Cortex of kidney (tissue), 1 donor: ENCODE measurements at places on chromosomes 2 and 18.

- DNase-seq = no peak
These were observed 277 bp upstream of the INPP1 start for GRCh38 chr2:190343089-190343535.

DNA sequence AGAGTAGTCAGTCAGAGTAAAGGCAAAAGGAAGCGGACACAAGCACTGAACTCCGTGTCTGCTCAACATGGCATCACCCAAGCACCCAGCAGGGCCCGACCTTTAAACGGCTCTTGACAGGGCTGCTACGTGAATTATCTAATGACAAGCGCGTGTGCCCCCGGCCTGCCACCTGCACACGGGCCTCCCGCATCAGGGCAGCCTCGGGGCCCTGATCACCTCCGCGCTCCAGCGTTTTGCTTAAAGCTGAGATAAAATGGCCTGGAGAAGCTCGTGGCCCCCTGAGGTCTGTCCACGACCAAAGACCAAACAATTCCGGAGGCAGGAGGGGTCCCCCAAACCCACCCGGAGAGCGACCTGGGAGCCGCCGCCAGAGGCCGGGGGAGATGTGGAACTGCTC is 376 bp downstream of the NDUFA10 start:
- no peak for DNase-seq

GRCh38 chr2:104849618-104850141 is 4.2 kb upstream of the POU3F3 start:
- no peak for DNase-seq

DNA sequence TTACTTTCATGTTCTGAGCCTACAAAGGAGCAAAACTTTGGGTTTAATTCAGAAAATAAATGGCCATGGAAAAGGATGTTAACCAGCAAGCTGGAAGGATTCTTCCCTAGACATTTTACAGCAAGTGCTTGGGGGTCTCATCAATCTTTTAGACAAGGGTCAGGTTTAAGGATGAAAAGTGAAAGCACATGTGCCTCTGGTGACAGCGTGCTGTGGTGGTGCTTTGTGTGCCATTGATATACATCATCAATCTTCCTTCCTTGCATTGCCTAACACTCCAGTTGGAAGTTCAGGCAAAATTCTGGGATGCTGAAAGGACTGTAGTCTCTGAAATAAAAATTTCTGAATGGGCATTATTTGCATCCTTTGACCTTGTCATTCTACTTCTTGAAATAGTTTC is 171.2 kb downstream of the KCNE4 start:
- DNase-seq = no peak

DNA sequence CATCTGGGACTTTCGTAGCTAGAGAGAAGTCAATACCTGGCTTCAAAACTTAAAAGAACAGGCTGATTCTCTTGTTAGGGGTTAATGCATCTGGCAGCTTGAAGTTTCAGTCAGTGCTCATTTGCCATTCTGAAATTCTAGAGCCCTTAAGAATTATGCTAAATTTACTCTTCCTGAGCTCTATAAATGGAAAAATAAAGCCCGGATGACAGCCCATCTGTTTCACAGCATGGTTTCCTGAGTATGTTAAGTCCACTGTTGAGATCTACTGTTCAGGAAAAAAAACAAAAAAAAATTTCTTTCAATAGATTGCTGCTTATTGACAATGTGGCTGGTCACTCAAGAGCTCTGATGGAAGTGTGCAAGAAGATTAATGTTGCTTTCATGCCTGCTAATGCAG is 101.3 kb upstream of the RPE start:
- DNase-seq = no peak

- DNase-seq = no peak
These were observed 2.1 kb downstream of the FBLN7 start for GRCh38 chr2:112140205-112140802.

DNA sequence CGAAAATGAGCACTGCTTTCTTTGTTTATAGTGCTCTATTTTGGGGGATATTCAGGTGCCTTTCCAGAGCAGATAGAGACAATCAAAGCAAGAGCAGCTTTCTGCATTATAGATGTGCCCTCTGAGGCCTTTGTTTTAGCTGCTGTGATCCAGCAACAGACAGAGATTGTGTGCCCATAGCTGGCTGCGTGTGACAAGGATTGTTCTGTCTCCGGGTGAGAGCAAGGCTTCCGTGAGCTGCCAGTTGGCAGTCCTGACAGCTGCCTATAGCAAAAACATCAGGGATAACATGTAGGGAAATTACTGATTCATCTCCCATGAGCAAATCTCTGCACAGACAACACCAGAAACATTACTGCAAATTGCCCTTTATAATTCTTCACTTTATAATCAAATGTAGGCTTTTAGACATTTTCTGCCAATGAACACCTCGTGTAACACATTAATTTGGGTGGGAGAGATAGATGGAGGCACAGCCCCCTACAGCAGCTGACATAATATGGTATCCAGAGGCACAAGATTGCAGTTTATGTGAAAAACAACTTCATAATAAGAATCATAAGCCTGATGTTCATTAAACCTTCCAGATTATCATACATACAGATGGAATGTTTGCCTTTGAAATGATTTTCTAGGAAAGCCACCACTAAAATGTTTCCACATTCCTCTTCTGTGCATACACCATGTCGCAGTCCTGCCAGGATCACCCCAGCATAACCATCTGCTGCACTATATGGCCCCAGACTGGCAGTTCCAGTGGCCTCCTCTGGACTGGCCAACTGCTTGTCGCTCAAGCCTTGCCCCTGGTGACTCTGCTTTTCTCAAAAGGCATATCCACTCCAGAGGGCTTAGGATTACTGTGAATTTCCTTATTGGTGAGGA is 131.2 kb downstream of the TRIB2 start:
- DNase-seq = no peak

GRCh38 chr2:229438430-229439159 is 167.5 kb upstream of the PID1 start:
- no peak for DNase-seq

GRCh38 chr2:98334439-98335078 is 11.7 kb upstream of the CNGA3 start:
- no peak for DNase-seq

- no peak for DNase-seq
These were observed 69.8 kb downstream of the CERS6 start for GRCh38 chr2:168525716-168526446.

- no peak for DNase-seq
These were observed 3.7 kb downstream of the ZFP36L2 start for GRCh38 chr2:43222475-43223309.

DNA sequence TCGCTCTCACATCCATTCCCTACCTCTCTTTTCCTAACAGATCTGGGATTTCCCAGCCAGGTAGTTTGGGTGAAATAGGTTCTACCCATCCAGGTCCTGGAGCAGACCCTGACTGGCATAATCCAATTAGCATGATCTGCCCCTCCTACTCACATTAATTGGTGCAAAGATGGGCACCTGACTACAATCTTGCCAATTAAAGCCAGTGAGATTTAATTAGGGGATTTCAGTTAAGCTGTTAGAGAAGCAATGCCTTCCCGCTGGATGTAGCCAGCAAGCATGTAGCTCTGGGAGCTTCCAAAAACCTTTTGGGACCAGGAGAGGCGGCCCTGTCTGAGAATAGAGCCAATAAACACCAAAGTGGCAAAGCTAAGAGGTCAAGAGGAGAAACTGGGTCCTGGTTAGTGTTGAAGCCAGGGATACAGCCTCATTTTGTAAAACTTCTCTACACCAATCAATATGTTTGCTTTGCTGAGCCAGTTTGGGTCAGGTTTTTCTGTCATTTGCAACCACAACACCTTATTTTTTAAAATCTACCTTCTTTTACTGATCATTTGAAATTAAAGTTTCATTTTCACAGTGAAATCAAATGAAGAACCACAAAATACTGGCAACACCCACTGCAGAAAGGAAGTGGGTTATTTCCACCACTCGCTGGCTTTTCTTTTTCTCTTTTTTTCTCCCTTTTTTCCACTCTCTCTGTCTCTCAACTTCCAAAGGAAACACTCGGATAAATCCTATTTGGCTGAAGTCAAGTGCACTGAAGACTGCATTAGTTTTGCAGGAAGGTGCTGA is 3.2 kb upstream of the TTC39C start:
- no peak for DNase-seq

GRCh38 chr2:189304360-189304759 is 124.8 kb upstream of the COL5A2 start:
- DNase-seq = no peak

- no peak for DNase-seq
These were observed 17.1 kb downstream of the FAM178B start for GRCh38 chr2:96969321-96969720.

DNA sequence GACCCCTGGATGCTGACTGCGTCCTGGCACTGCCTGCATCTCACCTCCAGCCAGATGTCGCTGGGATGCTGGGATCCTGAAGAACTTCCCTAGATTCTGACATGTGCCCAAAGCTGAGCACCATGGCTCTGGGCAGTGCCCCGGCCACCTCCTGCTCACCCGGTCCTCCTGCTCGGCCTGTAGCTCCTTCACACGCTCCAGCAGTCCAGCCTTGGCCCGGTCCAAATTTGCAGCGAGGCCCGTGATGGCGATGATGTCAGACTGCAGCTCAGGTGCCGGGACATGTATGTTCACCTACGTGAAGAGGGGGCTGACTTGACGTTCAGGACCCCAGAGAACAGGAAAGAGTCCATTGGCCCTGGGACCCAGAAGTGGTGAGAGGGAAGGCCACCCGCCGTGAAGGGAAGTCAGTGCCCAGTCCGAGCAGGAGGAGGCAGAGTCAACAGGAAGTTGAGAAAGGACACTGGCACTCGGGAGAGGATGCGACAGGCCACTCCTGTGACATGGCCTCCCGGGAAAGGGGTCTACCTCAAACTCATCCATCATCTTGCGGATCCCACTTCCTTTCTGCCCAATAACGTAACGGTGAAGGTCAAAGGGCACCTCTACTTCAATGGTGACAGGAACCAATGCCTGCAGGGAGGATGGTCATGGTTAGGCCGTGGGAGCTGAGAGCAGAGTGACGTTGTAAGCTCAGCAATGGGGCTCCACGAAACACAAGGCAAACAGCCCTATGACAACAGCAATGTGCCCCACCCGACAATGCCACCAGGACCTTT is 46.7 kb downstream of the ANO7 start:
- DNase-seq = no peak

GRCh38 chr18:7754725-7755181 is 187.6 kb downstream of the PTPRM start:
- no peak for DNase-seq

- DNase-seq = no peak
These were observed 344.8 kb downstream of the RPRM start for GRCh38 chr2:153133716-153134115.

DNA sequence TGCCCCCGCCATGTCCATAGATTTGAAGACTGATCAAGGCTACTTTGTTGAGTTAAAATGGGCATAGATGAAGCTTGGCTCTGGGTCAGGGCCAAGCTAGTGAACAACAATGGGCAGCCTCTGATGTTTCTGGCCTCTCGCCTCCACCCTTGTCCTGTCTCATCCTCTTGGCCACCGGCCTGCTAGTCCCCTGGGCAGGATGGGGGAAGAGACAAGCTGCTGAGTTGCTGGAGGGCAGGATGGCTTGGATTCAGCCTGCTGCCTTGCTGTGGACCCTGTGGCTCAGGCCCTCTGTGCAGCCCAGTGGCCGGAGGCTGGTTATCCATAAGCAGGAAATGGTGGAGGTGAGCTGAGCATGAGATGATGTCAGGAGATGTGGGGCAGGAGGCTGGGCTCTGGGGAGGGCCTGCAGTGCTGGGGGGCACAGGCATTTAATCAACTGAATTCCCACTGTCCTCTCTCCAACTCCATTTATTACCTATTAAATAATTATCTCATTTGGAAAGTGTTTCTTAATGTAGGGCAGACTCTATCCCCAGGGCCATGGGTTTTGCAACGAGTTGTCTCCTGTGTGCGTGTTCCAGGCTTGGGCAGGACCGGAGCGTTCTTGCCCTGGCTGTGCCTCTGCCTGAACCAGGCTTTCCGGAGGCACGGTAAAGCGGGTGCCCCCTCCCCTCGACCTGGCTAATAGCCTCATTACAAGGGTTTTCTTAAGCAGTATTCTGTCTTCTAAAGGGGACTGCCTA is 122.9 kb downstream of the GLI2 start:
- DNase-seq = no peak

DNA sequence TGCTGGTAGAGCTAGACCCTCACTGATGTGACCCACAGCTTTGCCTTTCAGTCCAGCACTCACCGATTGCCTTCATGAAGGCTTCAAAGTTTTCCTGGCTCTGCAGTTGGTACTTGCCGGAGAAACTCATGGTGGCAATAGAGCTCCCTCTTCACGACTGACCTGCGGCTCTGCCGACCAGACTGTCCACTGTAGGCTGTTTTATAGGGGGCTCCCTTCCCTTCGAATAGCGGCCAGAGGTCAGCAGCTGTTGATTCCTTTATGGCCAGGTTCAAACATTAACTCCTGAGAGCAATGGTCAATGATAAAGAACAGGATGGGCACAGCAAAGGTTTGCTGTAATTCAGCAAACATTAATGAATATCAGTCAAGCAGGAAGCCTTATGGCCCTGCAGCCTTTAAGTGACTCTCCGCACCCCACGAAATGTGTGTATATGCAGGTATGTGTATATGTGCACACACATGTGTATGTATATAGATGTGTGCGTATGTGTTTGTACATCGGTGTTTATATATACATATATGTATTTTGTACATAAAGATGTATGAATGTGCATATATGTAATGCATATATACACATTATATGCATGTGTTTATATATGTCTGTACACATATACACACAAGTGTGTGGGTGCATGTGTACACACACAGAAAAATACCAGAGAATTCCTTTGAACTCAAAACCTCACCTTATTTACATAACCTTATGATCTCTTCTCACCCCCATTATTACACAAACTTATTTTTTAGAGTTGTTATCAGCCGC is at the start of gene FABP1:
FABP1 (minus strand) TSS at position 175 of the 766 bp plus-strand sequence; CDS start at position 130, 45 bp downstream.
- no peak for DNase-seq

GRCh38 chr2:9326975-9327374 is 96.4 kb downstream of the ITGB1BP1 start:
- no peak for DNase-seq

- DNase-seq = no peak
These were observed 27.3 kb downstream of the TIMM21 start for GRCh38 chr18:74175658-74176057.

DNA sequence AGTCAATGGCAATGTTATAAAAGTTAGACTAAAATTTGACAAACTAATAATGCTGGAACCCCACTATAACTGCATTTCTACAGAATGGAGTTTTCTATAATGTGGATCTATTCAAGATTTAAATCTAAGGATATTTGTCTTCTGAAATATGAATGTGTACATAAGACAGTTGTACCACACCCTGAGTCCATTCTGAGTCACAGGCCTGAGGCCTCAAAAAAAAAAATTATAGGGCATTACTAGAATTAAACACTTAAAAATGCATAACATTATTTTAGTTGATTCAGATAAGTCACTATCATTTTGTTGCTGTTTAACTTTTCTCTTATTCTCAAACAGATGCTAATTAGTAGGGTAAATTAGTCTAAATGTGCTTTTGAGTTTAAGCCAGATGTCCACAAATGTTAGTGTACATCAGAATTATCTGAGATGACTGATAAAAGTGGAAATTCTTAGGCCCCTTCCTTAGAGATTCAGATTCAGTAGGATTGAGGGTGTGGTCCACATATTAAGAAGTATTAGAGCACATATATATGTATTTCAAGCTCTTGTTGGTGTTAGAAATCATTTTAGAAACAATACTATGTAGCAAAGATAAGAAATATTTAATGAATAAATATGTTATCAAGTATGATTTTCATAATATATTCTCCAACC is 42.4 kb upstream of the COL5A2 start:
- no peak for DNase-seq

GRCh38 chr18:68847219-68847837 is 49.4 kb downstream of the CCDC102B start:
- DNase-seq = no peak
